ENCODE measurements at places on chromosomes 2 and 18. TPM values are rescaled to one million over a fixed set of nuclear protein-coding genes. Genes with fewer than 3 reads are reported as not detected.

DNA sequence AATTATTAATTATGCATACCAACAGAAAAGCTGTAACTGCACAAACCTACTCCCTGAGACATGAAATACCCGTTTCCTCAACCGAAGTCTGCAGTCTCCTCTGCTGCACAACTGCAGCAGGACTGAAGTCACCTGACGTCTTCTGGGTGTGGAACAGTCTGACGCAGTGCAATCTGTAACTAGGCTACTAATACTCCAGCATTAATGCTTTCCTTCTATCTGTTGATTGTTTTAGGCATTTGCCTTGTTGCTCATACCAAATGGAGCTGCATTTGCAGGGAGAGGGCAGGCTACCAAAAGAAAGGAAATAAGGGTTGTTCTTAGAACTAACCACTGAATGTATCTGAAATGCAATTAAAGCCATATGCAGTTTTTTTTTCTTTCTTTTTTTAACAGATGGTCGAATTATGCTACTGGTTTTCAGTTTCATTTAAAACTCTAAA is 40.1 kb downstream of the RTN4 start:
- peak; percentile 27 for DNase-seq

Gene SCYGR8
- total RNA-seq = not detected

- no peak for DNase-seq
Measured at GRCh38 chr18:67179726-67180125, 336.8 kb downstream of the DSEL start.

Gene ONECUT2
- 0.03 TPM for total RNA-seq

DNA sequence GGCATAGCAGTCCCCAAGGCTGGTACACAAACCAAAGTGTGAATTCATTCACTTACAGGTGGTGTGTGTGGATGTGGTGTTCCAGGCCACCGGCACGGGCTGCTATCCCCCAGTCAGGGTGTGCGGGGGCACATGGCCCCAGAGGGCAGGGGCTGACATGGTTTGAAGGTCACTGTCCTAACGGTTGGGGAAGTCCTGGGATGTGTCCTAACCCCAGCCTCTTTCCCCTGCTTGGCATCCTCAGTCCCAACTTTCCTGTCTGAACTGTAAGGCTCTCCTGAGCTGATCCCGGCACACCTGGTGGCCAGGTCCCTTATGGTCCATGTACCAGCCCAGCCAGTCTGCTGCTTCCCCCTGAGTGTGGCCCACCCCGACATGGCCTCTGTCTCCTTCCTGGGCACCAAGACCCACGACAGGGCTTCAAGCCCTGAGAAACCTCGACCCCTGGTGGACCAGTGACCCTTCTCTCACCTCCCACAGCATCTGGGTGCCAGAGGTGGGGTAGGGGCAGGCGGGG is 2.4 kb upstream of the TMEM185B start:
- DNase-seq = peak; percentile 11

DNA sequence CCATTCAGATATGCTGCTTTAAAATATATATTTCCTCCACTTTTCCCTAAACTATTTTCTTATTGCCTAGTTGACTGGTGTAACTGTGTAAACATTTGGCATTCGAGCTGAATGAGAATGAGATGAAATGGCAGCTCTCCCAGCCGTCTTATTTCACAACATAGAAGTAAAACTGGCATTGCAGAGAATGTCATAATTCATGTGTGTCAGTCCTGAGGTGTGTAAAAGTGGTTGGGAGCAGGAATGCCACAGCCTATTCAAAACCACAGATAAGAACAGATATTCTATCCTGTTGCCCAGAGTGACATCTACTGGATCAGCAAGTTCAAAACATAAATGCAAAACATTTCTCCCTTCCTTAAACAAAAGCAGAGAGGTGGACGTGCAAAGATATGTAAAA is 565.5 kb upstream of the CHAC2 start:
- DNase-seq = peak; percentile 24

GRCh38 chr2:17617955-17618354 is 77.5 kb downstream of the VSNL1 start:
- no peak for DNase-seq

DNA sequence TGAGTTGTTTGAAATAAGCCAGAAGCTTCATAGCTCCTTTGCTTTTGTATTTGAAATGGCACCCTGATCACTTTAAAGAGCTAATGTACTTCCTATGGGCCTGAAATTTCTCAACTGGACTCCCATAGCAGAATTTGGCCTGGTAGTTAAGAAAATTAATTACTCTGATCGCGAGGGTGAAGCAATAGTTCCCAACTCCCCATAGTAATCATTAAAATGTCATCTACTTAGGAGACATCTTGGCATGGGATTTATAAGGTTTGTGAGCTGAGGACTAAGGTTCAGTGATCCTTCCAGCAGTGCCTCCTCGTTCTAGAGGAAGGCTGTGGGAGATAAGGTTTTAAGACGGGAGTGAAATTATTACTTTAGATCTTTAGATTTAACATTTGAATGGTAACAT is 581.0 kb downstream of the ARHGAP15 start:
- DNase-seq = no peak

DNA sequence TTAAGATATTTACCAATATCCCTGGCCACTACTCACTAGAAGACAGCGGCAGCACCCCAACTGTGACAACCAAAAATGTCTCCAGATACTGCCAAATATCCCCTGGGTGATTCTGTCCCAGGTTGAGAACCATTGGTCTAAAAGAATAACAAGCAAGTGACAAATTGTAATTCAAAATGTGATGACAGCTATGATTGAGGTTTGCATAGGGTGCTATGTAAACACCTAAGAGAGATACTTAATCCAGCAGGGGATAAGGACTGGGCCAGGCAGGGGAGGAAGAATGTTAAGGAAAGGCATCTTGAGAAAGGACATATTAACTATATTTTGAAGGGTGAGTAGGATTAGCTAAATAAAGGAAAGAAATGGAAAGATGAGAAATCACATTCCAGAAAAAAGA is 38.0 kb upstream of the ENOSF1 start:
- DNase-seq = no peak

DNA sequence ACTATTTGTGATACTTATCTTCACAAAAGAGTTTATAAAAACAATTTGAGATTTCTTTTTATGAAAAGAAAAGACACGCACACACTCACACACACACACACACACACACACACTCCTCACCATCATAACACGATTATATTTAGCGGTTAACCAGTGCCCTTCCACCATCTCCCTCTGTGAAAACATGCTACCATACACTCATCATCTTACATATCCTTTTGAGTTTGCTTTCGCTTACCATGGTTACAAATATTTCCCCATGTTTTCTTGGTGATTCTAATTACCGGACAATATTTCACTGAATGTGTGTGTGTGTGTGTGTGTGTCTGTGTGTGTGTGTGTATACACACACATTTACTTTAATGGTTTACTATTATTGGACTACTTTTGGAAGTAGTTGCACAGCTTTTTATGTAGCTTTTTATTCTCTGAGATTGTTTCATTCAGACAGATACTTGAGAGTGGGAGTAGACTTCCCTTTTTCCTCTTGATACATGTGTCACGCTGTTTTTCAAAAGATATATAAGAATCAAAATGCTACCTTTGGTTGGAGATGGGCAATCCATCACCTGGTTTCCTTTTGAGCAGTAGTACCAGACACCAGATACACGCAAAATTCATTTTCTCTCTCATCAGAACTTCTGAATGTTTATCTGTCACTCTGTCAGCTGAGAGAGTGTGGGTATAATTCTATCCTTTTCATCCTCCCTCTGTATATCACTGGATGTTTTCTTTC is 138.1 kb downstream of the SETBP1 start:
- DNase-seq = no peak

DNA sequence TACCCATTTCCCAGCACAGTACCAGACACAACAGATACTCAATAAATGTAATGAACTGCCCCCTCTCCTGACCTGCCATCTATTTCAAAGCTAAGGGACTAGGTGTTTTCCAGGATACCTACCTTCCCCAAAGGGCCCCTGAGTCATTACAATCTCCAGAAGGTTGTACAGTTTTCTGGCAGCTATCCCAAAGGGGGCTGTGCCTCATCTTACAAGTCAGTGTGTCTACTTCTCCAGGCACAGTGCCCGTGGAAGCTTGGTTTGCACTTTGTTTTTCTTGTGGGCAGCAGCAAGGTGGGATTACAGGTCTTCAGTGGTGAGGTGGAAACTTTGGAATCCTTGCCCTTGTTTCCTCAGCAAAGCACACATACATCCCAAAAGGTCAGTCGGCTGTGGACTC is 62.8 kb upstream of the CYP26B1 start:
- no peak for DNase-seq

DNA sequence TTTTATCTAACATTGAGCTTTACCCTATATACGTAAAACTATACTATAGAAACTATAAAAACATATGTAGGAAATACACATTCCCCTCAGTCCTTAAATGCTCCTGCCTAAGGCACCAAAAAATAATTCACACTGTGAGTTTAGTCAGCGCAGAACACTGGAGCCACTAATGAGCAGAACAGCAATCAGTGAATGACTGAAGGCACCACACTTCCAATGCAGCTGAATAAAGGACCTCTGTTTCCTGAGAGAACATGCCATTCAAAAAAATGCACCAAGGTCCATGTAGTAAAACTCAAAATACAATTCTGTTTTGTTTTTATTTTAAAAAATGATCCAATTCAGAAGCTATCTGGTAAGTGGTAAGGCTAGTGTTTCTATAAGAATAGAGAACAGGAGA is 1280.6 kb upstream of the NRXN1 start:
- DNase-seq = no peak

DNA sequence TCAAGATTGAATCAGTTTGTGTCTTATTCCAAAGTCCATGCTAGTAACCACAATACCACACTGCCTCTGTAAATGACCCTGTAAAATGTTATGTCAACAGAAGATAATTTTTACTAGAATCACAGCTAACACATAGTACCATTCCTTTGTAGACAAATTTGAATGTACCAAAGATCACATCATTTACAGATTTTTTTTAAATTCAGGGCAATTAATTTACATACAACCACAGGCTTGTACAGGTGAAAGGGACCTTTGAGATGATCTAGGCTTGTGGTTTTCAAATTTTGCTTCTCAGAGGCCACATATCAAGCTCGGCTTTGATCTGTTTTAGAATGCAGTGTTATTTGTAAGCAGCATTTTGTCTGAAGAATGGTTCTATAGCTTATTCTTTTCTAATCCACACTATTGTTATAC is 63.8 kb upstream of the PPM1B start:
- DNase-seq = no peak

GRCh38 chr2:50438259-50438658 is 593.7 kb downstream of the NRXN1 start:
- no peak for DNase-seq

Gene IL1RN
- 1.5 TPM for total RNA-seq

Gene STAT4
- total RNA-seq = 11.6 TPM

- no peak for DNase-seq
Measured at GRCh38 chr18:4130734-4131719, 324.1 kb downstream of the DLGAP1 start.

DNA sequence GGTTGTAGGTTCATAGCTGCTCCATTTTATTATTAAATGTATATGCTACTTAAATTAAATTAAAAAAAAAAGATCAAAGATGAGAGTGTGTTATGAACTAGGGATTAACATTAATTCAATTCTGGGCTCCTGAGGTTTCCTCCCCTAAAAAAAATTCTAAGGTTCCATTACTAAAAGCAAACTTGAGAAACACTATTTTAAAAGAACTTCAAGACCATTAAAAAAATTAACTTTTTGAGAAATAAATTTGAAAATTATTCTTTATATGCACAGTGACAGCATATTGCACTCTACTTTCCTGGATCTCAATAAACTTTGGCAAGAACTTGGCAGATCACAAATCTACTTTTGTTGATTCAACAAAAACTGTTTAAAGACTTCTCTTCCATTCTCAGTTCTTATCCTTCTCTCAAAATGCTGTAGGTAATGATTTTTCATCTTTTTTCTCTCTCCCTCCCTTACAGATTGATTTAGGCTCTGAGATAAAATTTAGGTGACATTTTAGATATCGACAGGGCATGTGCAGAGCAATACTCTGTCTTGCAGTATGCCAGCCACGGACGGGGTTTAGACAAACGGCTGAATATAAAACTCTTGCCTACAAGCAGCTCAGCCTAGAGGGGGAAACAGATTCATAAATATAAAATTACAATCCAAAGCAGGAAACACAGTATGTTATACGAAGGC is 592 bp upstream of the MARS2 start:
- DNase-seq = no peak

DNA sequence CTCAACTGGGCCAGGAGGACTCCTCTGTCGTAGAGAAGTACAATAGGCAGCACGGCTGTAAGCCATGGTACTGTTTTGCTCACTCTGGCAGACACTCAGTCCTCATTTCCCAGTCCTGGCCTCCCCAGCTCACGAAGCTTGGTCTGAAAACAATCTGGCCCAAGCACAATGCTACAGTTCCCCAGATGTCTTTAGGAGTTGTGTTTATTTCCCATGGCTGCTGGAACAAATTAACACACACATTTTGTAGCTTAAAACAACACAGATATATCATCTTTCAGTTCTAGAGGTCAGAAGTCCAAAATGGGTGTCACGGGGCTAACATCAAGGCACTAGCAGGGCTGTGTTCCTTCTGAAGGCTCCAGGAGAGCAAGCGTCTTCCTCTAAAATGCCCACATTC is 13.0 kb downstream of the FABP1 start:
- no peak for DNase-seq

DNA sequence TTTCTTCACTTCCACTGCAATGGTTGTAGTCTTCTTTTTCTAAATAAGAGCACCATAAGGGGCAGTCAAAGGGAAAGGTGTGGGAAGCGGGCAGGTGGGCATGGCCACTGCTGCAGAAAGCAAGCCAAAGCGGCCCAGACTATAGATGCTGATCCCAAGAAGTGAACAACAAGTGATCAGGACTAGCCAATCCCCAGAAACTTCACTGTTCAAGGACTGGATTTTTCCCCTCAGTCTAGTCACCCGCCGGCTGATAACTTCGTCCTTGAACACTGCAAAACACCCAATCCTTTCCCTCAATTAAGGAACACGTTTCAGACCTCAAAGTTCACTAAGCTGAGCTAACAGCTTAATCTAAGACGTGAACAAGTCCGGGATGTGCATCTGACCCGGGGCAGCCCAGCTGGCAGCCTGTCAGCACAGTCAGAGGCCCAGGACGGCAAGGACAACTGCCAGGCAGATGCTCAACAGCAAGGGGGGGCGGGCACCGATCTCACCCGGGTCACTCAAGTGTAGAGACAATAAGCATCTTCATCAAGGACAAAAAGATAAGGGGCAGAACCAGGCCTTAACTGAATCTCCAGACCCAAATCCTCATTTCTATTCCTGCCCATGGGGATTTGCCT is 59.8 kb downstream of the HDLBP start:
- no peak for DNase-seq

Gene CYBRD1
- 85.9 TPM for total RNA-seq

DNA sequence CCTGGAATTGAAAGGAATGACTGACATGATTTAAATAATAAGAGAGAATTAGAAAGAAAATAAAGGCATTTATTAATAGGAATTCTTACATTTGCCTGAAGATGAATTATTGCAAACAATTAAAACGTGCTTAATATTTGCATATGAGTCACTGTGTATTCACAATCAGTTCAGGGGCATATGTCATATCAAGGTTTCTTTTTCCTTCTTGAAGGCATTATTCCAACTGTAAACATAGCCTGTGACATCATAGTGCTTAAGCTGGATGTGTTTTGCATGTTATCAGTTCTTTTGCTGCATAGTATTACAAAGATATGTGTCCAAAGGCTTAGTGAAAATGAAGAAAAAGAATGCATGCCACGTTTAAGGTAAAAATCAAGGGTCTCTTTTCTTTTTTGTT is 80.8 kb downstream of the MEIS1 start:
- DNase-seq = no peak

All from left cardiac atrium (tissue), 4 donors.